ENCODE measurements at places on chromosomes 3 and 15.

DNA sequence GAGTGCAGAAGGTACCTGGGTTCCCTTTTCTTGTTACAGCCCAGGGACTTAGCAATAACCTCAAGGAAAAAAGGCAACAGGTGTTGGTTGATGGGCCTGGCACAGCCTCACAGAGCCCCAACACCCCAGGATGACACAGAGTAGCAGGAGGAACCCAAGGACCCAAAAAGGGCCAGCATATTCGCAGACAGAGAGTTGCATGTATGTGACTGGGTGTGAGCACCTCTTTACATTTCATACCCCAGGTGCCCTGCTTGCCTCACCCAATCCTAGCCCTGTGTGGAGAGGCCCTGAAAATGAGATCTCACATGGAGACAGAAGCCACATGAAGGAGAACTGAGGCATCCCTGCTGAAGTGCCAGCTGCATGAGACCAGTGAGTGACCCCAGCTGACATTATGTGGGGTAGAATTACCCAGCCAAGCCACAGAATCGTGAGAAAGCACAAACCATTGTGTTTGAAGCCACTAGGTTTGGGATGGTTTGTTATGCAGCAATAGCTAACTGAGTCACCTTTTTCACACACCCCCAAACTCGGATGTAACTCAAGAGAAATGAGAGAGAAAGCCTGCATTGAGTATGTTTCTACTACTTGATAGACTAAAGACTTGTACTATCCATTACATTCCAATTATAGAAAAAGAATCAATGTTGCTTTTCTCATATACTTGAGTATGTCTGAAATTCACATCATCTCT, 26.2 kb upstream of the HHATL start:
- DNase-seq, result no peak

DNA sequence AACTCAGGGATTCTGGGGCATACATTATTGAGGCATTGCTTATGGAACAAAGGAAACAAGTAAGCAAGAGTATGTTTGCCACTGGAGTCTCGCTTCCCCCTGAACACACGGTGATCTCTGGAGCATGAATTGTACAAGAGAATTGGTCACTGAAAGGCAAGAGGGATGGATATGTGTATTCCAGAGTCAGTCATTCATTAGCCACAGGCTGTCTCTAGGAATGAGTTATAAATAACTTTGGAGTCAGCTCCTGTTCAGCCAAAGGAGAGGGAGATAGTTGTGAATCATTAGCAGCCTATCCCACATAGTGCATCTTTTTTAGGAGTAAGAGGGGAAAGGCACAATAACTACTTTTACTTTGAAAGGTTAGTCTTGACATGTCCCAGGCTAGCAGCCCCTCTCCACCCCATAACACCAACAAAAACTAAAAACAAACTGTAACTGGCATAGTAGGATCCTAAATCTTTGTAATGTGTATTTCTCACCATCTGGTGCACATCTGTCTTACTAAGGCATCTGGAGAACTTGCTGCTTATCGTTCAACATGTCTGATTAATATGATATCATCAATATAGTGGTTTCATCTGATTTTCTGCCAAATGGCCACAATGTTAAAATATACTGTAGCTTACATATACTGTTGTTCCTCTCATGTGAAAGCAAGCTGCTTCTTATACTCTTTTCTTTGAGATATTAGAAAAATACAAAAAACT, 462.2 kb downstream of the GRM7 start:
- DNase-seq, result no peak

GRCh38 chr3:149717391-149718056, 34.8 kb downstream of the COMMD2 start:
- no peak for DNase-seq

GRCh38 chr3:195285372-195285771, 14.4 kb upstream of the XXYLT1 start:
- DNase-seq, result no peak

DNA sequence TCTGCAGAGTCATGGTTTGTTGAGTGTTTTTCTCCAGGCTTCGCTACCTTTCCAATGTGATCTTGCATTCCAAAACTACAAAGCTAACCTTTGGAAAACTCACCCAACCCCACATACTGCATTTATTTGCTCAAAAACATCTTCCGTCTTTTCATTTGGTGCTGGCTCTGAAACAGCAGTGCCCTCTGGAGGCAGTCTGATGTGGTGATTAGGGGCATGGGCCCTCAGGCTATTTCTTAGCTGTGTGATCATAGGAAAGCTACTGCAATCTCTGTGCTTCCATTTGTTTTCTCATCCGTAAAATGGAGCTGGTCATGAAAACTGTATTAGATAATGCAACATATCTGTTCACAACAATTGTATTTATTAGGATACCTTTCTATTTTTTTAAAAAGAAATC, 47.0 kb downstream of the MTHFS start:
- peak; percentile 7 for DNase-seq

DNA sequence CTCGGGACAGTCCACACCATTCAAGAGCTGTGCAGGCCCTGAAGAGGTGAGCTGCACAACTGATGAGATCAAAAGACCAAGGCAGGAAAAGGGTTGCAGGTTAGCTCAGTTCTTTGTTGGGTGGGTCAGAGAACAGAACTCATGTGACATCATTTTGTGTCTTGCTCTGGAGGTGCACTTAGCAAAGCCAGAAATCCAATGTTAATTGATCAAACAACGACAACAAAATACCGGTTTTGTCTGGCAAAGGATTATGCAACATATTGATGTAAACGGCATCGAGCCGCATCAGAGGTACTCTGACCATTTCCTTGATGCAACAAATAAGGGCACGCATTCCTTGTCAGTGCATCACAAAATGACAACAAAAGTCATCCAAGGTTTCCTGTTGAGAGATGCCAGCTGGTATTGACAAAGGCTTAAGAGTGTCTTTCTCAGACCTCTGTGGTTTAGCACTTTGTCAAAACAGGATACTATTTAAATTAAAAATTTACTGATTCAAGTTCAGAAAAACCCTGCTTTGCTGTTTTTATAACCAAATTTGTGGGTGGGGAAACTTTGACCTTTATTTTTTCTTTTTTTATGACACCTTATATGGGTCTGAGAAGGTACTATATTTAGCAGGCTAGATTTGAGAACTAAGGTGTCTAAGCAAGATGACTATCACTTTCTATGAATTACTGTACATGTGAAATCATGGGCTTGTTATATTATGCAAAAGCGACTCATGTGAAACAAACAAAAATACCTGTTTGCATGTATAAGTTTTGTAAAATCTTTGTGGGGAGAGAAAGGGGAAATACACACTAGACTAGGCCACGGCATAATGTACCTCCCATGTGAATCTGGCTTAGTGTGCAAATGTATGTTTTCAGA, 496.1 kb downstream of the FOXP1 start:
- DNase-seq, result no peak

DNA sequence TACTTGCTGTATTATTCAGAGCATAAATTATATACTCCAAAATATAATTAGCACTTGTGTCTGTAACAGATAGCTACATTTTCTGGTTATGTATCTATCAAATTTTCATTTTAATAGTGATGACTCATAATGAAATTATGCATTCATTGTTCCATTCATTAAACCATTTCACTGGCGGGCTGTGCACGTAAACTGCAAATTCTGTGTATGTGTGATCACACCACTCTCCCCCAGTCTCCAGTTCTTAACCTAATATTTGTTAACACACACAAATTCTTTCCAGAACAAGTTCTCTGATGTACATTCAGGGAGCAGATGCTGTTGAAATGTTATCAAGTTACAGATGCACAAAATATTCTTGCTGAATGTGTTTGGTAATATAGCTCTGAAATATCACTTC, 3.8 kb upstream of the KCNMB2 start:
- no peak for DNase-seq

DNA sequence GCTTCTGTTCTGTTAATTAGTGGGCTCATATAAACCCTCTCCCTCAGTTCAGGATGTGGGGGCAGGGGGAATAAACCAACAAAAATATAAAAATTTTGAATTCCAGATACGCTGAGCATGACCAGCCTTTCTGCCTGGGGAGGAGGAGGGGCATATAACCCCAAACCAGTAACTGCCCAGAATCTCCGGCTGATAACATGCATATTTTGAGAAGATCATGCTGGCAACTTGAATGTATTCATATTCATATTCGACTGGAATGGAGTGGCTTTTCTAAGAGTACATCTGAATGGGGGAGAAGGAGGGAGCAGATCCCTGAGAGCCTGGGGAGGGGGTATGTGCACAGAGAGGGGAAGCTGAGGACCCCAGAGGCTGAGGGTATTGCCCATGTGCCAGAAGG, 54.5 kb upstream of the LCTL start:
- no peak for DNase-seq

GRCh38 chr15:51267051-51267702, 71.2 kb downstream of the CYP19A1 start:
- no peak for DNase-seq

DNA sequence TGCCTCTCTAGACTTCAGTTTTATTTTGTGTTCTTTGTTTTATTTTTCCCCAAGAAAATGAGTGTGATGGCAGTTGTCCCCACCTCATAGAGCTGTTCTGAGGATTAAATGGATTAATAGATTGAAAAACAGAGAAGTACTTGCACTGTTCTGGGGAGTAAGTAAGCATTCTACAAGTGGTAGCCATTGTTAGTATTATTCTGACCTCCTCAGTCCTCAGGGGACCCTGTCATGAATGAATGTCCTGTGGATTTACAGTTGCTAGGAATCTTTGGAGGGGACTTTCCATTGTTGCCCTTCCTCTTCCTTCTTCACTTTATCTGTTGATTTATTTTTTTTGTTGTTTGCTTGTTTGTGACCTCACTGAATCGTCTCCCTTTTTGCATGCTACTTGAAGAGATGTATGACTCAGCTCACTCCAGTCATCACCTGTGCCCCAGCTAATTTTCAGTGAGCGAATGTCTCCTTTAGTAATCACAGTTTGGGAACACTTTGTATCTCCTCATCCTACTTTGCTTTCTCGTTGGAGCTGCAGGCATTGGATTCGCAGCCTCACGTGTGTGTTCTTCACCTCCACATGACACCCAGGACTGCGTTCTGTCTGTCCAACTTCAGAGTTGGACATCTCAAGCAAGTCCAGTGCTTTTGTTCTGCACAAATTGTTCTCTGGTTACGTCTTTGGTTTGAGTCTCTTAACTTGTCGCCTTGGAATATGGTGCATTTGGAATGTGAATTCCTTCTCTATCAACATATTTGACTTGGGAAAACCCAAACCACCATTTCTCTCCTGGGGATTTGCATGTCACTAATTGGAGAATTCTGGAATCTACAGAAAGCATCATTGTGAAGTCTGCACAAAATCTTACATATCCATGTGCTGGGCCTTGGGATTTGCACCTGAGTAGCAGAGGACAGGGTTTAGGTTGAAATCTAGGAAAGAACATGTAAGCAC, 54.5 kb downstream of the LRTM1 start:
- DNase-seq, result no peak

GRCh38 chr3:10339376-10339955, 18.6 kb upstream of the SEC13 start:
- no peak for DNase-seq

- no peak for DNase-seq
Measured at GRCh38 chr15:35629766-35630165, 83.8 kb upstream of the DPH6 start.

- no peak for DNase-seq
Measured at GRCh38 chr15:23387621-23388190, 33.2 kb downstream of the GOLGA8S start.

GRCh38 chr3:81048058-81048665, 713.3 kb downstream of the GBE1 start:
- no peak for DNase-seq

DNA sequence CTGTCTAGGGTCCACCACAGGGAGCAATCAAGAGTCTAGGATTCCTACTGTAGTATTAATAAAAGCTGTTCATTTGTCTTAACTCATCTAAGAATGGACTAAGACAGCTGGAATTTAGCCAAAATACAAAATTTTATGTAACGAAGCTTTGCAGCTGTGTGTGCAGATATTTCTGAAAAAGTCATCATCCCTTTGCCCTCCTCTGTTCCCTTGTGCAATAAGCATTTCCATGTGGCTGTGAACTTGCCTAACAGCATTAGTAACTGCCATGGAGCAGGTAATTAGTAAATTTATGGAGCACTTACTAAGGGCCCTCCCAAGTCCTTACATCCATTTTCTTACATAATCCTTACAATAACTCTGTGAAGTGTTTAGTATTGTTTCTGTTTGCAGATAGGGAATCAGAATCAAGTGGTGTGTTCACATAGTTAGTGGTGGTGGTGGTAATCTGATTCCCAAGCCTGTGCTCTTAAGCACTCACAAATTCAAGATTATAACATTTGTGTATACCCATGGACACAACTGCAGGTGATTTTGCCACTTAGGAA, 114.5 kb downstream of the RARB start:
- DNase-seq, result no peak

DNA sequence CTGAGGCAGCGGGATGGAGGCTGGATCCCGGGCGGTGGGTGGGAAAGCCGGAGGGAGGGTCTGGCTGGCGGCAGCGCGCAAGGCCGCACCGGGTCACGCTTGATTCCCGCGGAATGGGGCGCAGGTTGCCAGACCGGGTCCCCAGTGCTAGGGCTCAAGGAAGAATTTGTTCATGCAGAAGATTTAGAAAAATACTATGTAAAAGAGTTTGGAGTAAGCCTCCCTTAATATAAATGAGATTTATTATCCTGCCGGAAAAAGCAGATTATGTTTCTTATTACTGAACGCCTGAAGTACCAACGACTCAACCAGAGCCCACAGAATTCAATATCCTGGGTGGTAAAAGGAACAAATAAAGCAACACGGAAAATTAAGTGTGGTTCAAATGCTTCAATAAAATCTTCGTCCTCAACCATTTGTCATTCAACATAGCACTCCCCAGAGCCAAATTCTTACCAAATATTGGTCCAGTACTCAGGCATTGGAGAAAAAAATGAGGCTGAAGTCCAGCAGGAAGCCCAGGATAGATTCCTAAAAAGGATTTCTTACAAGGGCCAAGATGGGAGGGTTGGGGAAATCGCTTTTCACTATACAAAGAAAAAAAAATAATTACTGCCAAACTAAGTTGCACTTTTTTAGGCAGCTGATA, 1.2 kb upstream of the ZBTB20 start:
- no peak for DNase-seq

DNA sequence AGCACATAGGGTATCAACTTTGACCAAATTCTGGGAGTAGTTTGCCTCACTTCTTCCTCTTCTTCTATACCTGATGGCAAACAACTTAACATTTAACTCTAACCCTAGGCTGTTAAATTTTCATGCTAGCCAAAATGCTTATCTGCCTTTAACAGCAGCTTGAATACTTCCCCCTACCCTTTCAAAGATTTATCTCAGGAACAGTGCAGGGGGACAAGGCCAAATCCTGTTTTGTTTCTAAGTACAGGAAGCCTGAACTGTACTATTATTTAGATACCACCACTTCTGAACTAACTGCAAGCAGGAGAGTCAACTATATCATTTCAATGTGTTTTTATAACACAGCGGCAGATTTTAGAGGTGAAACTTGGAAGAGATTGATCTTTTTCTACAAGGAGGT, 104.0 kb upstream of the CNTN6 start:
- no peak for DNase-seq

DNA sequence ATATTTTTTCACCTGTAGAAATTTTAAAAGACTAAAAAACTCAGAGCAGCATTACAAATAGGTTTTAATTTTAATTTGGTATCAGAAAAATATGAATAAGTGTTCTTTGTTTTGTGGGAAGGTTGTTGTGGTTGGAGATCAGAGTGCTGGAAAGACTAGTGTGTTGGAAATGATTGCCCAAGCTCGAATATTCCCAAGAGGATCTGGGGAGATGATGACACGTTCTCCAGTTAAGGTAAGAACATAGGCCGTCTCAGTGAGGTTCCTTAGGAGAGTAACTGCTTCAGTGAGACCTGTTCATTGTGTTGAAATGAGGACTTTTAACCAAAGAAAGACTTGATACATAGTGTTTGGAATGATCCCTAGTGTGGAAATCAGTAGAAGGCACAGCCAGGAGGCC, 44.8 kb downstream of the OPA1 start:
- DNase-seq, result no peak
